ENCODE measurements at places on chromosomes 16 and 17.

DNA sequence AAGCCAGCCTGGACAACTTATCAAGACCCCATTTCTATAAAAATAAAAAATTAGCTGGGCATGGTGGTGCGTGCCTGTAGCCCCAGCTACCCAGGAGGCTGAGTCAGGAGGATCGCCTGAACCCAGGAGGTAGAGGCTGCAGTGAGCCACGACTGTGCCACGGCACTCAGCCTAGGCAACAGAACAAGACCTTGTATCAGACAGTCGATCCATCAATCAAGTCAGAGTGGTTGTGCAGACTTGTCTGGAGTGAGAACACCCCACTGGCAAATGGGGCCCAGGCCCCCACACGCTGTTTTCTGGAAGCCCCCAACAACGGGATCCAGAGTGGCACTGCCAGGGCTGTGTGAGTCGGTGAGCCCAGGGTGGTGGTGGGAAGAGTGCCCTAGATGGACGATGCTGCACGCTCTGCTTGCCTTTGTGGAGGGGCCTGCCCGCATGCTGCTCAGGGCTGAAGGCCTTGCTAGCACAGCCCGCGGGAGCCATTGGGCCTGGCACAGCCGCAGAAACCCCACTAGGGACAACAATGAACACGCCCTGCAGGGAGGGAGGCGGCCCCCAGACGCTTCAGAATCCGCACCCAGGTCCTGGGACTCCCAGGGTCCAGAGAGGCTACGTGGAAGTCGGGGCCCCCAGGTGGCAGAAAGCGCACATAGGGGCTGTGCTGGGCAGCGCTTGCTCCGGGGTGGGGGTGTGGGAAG lies 80.1 kb upstream of the GNG13 start:
- no peak for DNase-seq

DNA sequence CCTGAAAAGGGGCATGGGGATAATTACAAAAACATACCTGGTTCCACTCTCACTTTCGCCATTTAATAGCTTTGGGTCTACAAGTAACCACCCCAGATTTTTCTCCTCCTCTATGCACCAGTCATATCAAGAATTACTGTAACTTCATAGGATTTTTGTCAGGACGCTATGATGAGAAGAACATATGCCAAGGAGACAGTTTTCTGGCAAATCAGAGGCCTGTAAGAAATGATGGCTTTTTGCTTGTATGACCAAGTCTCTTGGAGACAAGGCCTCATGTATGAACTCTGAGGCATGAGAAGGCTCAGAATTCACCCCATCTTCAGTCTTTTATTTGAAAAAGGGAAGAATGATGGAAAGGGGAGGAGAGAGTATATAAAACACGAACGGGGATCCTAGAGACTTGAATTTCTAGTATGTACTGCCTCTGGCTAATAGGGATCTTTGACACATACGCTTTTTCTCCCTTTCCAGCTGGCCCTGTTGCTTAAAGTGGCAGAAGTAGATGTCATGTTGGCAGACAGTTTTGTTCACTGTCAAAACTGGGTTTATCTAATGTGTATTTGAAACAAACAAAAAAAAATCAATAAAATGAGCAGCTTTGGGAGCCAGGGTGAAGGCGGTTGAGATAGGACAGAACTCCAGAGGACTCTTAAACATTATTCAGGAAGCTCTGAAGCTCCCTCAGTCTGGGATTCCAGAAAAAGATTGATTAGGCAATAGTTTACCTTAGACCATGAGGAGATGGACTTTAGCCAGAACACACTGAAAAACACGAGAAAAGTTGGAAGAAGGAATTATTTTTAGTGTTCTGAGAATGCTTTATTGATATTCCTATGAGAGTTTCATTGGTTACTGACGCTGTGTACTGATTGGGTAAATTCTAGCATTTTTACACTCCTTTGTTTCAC lies 656.6 kb downstream of the WWOX start:
- DNase-seq = no peak

DNA sequence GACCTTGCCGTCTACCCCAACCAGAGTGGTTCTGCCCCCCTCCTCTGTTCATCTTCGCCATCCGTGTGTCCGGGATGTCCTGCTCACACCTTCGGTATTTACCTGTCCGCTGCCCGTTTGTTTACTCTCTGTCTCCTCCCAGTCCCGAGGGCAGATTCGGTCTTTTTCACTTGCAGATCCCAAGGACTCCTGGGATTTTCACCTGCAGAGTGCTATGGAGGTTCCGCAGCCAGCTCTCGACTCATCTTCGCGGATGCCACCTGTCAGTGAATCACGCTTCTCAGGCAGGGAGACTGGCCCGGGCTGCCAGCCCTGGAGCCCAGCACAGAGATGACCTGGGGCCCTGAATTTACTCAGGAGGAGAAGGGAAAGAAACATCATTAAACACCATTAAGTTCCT lies 8.1 kb downstream of the CRISPLD2 start:
- DNase-seq = no peak

- no peak for DNase-seq
These were observed 104.1 kb upstream of the CORO6 start for GRCh38 chr17:29726715-29727252.

DNA sequence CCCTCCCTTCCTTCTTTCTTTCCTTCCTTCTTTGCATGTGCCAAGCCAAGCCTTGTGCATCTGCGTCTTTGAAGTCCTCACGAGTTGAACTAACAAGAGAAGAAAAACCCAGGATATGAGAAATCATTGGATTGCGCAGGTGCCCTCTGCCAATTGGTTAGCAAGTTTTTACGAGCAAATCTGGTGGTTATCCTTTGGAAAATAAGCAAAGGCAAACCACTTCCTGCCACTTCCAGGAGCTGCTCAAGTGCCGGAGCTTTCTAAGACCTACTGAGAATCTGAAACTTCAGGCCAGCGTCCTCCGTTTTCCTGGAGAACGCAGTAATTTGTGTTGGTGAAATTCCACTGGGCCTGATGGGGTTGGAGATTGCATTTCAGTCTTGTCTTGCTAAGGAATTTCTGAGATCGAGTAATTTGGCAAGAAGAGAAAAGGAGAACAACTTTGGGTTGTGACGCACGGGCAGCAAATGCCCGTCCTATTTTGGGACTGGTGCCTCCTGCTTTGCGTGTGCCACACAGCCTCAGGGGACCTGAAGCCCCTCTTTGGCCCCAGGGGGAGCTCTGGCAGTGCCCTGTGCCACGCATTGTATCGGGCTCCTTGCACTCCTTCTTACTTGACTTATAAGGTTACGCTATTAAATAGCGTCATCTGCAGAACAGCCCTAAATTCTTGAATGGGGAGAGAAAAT lies 56.4 kb downstream of the CMIP start:
- DNase-seq = peak; percentile 41

DNA sequence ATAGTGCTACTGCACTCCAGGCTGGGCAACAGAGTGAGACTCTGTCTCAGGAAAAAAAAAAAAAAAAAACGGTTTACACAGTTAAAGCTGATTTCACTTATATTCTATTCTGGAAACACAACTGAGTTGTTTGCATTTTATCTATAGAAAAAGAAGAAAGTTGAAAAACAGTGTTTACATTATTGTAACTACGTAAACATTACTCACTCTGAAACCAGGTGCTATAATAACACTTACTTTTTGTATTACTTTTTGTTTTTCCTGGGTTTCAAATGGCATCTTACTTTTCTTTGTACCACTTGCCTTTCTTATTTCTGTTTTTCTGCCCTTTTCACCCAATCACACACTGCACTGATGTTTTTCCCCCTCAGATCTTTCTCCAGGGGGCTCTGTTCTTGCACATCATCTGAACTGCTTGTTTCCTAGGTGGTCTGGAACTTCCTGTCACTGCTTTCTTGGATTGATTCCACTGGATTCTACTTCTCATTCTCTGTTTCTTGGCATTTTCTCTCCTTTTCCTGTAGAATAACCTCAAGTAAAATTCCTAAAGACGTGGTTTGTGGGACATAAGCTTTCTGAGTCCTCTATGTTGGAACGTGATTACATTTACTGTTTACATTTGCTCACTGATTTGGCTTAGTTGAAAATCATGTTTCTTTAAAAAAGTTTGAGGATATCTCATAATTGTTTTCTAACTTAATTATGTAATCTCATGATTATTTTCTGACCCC lies 142.1 kb downstream of the HS3ST3B1 start:
- DNase-seq = no peak

All from non-pigmented ciliary epithelial cell (primary cell).